ENCODE measurements at places on chromosomes 12 and 14.

DNA sequence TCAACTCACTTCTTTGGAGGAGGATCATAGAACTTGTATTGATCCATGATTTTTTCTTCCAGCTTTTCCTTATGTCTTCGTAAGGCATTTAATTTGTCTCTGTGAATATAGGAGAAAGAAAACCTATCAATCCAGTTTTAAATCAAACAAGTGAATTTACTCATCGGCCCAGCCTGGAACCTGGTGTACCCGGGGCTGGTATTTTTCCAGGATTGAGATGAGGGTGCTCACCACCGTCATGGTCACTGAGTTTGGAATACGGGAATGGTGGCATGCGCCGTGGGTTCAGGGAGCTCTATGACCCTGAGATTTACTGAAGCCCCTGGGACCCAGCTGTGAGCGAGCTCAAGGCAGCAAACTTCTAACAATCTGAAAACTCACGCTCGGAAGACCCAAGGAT is 46.5 kb upstream of the GPR68 start:
- no peak for DNase-seq

- no peak for DNase-seq
Observed at GRCh38 chr12:112317481-112317880, 64.8 kb downstream of the HECTD4 start.

DNA sequence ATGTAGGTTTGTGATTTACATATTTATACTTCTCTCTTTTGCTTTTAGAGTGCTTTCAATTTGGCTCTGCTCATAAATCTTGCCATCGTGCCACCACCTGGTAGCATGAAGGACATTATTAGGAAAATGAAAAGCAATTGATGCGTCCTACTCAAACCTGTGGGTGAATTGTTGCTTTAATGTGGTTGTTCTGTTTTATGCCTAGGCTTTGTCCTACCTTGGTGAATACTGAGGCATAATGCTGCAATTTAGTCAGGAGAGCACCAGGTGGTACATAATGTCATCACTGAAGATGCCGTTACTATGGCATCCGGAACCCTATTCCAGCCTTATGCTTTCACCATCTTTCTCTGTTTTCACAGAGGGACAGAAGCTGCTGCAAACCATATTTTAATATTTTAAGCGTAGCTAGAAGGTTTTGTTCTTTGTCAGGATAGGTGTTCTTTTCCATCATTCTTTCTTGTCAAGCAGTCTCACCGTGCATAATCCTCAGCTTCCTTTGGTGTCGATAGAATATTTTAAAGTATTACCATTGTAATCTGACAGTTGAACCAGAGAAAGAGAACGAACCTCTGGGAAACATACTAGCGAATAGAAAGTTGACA is 68.5 kb upstream of the PKP2 start:
- no peak for DNase-seq

GRCh38 chr12:8685051-8685450 is 12.7 kb upstream of the RIMKLB start:
- DNase-seq: no peak

DNA sequence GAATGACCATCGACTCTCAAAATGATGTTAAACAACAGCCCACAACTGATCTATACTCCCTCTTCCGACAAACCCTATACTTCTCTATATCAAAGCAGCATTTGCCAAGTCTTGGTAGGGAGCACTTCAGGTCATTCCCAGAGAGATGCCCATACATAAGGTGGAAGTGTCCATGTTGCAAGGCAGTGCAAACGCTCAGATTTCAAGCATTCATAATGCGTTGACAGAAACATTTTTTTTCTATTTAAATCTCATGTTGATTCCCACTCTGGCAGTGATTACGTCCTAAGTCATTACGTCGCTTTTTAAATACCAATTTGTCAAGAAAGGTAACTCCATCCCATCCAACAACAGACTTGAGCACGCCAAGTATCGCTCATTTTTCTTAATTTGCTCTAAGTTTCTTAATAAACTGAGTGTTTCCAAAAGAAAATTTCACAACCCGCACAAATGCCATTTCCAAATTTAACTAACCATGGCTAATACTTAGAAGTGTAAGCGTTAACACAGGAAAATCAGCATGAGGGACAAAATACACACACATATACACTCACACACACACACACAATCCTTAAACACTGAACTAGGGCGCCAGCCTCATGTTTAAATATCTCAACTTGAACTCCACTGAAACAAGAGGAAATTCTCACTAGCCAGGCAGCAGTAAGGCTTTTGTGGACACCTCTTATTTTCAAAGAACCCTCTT is 1.1 kb downstream of the GXYLT1 start:
- no peak for DNase-seq

DNA sequence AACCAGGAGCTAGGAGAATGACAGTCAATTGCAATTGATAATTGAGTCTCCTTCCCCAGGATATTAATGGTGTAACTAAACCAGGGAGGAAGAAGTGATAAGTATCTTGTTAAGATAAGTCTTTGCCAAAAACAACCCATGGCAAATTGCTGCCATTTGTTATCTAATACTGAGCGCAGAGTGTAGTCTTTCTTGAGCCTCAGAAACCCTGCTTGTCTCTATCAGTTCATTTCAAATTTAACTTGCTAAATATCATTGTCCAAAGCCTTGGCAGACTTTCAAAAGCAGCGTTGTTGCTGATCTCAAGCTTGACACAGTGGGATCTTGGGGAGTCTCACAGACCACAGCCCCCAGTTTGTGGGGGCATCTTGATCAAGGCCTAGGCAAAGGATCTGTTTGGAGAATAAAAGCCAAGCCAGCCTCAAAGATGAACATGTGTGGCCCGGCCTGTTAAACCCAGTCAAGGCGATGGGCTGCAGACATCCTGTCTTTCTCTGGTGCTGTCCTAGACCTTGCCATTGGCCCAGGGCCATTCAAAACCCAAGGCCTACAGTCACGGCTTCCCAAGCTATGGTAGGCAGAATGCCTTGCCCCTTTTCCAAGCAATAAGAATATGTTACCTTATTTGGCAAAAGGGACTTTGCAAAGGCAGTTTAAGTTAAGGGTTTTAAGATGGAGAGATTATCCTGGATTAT is 164.2 kb downstream of the CHST11 start:
- DNase-seq: no peak

DNA sequence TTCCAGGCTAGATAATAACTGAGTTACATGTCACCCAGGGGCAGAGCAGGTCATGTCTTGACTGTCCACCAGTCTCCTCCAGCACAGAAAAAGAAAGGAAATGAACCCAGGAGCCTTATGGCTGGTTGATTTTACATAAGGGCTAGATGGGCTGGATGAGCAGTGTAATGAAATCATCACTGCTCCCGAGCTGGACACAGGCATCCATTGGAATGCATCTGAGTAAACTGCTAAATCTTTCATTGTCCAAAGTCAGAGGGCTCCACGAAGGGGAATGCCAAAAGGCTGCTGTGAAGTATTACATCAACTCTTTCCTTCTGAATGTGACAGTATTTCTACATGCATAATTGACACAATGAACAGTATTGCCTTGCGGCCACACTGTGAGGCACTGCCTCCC is 30.1 kb upstream of the TSPAN11 start:
- DNase-seq: no peak

- DNase-seq: no peak
Observed at GRCh38 chr12:88388566-88389540, 191.4 kb downstream of the KITLG start.

DNA sequence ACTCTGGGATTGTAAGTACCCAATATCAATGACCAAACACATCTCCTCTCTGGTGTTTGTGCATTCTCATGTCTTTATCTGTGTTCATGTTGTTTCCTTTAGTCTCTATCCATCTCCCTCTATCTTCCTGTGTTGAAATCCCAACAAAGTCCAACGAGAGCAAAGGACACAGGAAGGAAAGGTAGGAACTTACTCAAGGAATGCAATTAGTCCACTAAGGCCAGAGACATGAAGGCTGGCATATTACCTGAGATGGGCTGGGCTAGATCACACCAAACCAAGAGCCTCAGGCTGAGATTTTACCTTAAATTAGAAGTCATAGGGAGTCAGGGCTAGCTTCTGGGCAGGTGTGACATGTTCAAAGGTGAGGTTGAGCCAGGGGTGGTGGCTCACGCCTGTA is 14.3 kb upstream of the LGALS3 start:
- DNase-seq: no peak

GRCh38 chr12:107568718-107569117 is 116.9 kb upstream of the PWP1 start:
- no peak for DNase-seq

DNA sequence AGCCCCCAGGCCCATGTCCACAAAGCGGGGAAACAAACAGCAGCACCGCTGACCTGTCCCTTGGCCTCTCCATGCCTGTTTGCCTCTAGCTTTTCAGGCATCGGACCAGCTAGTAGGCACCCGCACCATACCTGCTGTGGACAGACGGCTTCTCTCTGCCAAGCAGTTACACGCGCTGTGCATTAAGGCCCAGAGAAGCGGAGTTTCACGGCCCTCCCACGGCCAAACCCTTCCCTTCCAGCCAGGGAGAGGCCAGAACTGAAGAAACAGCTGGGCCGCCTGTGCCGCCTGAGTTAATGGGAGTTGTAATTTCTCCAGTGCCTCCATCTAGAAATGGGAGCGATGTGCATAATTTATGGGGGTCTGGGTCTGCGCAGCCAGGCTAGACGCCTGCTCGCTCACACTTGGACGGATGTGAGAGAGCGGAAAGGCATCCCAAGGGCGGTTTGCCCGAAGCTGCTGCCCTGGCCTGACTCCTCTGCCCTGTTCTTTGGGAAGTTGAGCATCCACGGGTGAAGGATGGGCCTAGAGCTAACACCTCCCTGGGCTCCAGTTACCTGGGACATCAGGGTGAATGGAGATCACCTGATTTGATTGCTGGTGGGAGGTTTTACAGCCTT is 89.7 kb upstream of the BCL11B start:
- no peak for DNase-seq

- no peak for DNase-seq
Observed at GRCh38 chr14:71610149-71610548, 322.1 kb upstream of the RGS6 start.

- DNase-seq: no peak
Observed at GRCh38 chr12:46369474-46370379, 2.8 kb downstream of the SLC38A2 start.

DNA sequence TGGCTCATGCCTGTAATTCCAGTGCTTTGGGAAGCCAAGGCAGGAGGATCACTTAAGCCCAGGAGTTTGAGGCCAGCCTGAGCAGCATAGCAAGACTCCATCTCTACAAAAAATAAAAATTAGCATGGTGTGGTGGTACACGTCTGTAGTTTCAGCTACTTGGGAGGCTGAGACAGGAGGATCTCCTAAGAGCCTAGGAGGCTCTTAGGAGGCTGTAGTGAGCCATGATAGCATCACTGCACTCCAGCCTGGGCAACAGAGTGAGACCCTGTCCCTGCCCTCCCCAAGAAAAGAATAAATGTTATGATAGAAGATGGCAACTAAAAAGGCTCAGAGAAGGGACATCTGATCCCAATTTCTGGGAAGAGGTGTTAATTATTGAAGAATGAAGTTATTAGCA is 3.2 kb upstream of the MANSC1 start:
- DNase-seq: no peak

GRCh38 chr14:92925446-92925845 is 2.5 kb downstream of the CHGA start:
- no peak for DNase-seq

- DNase-seq: no peak
Observed at GRCh38 chr14:69107407-69108003, 45.4 kb downstream of the DCAF5 start.

GRCh38 chr12:53234271-53234914 is 2.4 kb upstream of the RARG start:
- DNase-seq: no peak

DNA sequence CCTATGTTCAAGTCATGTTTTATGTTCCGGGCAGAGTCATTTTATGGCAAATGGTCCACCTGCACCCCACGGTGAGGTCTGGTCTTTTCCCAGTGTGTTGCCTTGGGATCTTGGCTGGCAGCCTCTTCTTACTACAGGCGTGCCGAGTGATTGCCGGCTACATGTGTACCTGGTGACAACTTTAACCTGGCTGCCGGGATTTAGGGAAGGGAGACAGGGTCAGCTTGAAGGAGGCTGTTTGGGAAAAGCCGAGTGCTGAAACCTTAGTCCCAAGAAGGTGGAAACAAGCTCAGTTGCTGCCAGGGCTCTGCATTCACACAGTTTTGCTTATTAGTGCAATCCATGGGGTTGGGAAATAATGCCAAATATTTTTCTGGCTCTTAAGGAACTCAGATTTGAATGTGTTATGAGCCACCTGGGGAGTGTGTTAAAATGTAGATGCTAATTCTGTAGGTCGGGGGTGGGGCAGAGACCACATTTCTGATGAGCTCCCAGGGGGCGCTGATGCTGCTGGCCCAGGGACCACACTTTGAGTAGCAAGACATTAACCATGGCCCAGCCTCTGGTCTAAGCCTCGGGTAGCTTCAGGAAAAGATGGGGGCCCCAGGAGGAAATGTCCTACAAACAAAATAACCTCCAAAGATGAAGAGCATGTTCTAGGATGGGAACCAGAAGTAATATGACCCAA is 179.6 kb downstream of the TBX5 start:
- DNase-seq: no peak

DNA sequence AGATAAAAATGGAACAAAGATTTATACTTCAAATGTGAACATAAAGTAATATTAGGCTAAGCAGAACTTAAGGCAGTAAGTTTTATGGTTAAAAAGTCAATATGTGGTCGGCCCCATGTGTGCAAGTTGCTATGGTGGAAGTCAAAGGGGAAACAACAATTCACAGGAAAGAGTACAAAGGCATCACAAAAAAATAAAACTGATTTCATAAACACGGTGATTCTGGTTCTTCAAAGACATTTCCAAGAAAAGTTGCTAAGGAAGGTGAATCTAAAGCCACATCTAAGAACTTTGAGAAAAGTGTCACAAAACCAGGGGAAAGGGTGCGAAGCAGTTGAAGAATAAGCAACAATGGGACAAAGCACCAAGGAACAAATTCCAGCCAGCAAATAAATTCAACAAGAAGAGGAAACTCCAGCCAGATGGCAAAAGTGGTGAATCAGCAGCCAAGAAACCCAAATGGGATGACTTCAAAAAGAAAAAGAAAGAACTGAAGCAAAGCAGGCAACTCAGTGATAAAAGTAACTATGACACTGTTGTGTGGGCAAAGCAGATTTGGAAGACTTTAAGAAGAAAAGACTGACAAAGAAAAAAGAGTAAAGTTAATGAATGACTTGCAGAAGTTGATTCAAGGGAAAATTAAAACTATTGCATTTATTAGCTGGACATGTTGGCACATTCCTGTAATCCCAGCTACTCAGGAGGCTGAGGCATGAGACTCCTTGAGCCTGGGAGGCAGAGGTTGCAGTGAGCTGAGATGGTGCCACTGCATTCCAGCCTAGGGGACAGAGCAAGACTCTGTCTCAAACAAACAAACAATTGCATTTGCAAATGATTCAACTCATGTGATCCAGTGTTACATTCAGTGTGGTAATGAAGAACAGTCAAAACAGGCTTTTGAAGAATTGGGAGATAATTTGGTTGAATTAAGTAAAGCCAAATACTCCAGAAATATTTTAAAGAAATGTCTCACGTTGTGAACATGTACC is 19.5 kb downstream of the PTGDR start:
- DNase-seq: no peak

- no peak for DNase-seq
Observed at GRCh38 chr12:9449181-9449580, 158.5 kb downstream of the KLRB1 start.

- DNase-seq: peak; percentile 91
Observed at GRCh38 chr14:52950898-52951680, at the start of gene FERMT2. Gene FERMT2, minus strand, starts transcription at chr14:52951050. Its CDS starts 482 bp downstream, at chr14:52950568.

- DNase-seq: no peak
Observed at GRCh38 chr12:12686472-12686871, 9.5 kb downstream of the GPR19 start.
